ENCODE measurements at places on chromosomes 6 and 20. TPM values are rescaled to one million over a fixed set of nuclear protein-coding genes. Genes with fewer than 3 reads are reported as not detected.
A peak's percentile ranks its signal among the peaks of the same experiment; 100 is the strongest.

GRCh38 chr20:14407336-14407735, 69.9 kb upstream of the FLRT3 start:
- no peaks in the 10 kb centered on the region for H3K27me3 ChIP-seq
- no peaks in the 10 kb centered on the region for H3K4me1 ChIP-seq
- H3K27ac ChIP-seq: no peak overlapping the region

MAK gene
- not detected for total RNA-seq

DNA sequence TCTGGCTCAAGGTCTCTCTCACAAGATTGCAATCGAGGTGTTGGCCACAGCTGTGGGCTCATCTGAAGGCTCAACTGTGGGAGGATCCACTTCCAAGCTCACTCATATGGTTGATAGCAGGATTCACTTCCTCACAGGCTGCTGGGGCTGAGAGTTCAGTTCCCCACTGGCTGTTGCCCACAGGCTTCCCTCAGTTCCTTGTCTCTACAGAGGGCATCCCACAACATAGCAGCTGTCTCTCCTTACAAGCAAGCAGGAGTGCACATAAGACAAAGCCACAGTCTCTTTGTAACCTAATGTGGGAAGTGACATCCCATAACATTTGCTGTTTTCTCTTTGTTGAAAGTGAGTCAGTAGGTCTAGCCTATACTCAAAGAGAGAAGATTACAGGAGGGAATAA, 14.0 kb downstream of the SPATS1 start:
- no peak overlapping the region for H3K4me3 ChIP-seq
- H3K4me1 ChIP-seq: no peaks in the 10 kb centered on the region
- no peak for DNase-seq
- H3K36me3 ChIP-seq: no peaks in the 10 kb centered on the region
- H3K27ac ChIP-seq: no peak overlapping the region
- no peaks in the 10 kb centered on the region for H3K27me3 ChIP-seq

DNA sequence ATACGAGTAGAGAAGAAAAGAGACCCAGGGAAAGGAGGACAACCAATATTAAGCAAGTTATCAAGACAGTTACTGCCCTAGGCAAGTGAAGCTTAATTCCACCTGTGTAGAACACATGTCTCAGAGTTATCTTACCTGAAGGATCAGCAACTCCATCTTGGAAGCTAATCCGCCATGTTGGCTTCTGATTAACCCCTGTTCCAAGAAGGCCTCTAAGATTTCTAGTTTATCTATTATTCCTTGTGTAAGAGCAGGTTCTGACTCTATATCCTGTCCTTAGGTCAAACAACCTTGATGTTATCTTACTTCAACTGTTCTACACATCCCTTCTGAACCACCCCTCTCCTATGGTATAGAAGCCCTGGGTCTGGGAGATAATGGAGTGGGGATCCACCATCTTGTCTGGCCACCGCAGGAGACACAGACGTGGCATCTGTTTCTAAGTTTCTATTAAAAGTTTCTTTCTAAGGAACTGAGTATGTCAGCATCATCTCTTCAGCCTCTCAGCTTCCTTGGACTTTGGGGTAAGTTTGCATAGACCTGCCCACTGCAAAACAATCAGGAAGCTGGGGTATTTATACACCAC, 27.7 kb upstream of the PTPN1 start:
- H3K4me3 ChIP-seq: no peak overlapping the region
- no peaks in the 10 kb centered on the region for H3K27me3 ChIP-seq
- no peaks in the 10 kb centered on the region for H3K4me1 ChIP-seq
- H3K36me3 ChIP-seq: no peaks in the 10 kb centered on the region
- H3K27ac ChIP-seq: no peak overlapping the region
- no peak for DNase-seq

- H3K27ac ChIP-seq: no peak overlapping the region
- H3K36me3 ChIP-seq: no peaks in the 10 kb centered on the region
- no peak for DNase-seq
- H3K27me3 ChIP-seq: no peaks in the 10 kb centered on the region
- H3K4me1 ChIP-seq: no peaks in the 10 kb centered on the region
Measured at GRCh38 chr6:155310596-155310995, 3.7 kb downstream of the TFB1M start.

SAMD10 gene
- 6.1 TPM for total RNA-seq

GRCh38 chr6:135402311-135402710, 95.2 kb downstream of the AHI1 start:
- H3K4me1 ChIP-seq: no peaks in the 10 kb centered on the region
- H3K4me3 ChIP-seq: no peak overlapping the region
- no peaks in the 10 kb centered on the region for H3K27me3 ChIP-seq
- H3K36me3 ChIP-seq: no peaks in the 10 kb centered on the region

YWHAB gene
- 282 TPM for total RNA-seq

DNA sequence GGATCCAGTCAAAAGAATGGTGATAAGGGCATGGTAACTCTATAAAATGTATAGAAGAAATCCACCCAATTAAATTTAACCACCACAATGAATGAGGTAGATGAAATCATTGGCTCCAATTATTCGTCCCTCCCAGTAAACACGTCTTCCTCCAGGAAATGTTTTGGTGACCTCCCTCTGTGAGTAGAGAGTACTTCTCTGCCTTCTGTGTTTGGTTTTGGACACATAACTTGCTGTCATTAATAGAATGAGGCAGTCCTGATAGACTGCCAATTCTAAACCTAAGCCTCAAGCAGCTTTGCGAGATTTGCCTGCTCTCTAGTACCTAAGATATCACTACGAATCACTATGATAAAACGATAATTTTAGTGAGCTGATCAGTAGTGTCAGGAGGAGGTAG, 632.8 kb downstream of the HDGFL1 start:
- no peak for DNase-seq
- H3K27ac ChIP-seq: no peak overlapping the region
- H3K4me1 ChIP-seq: no peaks in the 10 kb centered on the region

DNA sequence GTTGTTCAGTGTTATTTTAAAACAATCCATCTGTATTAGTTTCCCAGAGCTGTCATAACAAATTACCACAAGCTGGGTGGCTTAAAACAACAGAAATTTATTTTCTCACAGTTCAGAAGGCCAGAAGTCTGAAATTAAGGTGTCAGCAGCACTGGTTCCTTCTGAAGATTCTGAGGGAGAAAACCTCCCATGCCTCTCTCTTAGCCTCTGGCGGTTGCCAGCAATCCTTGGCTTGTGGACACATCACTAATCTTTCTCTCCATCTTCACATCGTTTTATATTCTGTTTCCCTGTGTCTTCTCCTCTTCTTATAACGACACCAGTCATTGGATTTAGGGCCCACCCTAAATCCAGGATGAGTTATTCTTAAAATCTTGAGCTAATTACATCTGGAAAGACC, 70.2 kb upstream of the EPB41L1 start:
- no peaks in the 10 kb centered on the region for H3K27me3 ChIP-seq
- H3K4me3 ChIP-seq: no peak overlapping the region
- no peaks in the 10 kb centered on the region for H3K36me3 ChIP-seq
- H3K27ac ChIP-seq: no peak overlapping the region
- peaks cover 6% of the 10 kb centered on the region for H3K4me1 ChIP-seq
- no peak for DNase-seq

TINAG gene
- total RNA-seq: 45.2 TPM

GRCh38 chr6:18507018-18507415, 119.9 kb downstream of the RNF144B start:
- DNase-seq: no peak
- no peak overlapping the region for H3K27ac ChIP-seq
- no peak overlapping the region for H3K4me3 ChIP-seq
- H3K4me1 ChIP-seq: no peaks in the 10 kb centered on the region
- no peaks in the 10 kb centered on the region for H3K27me3 ChIP-seq

DNA sequence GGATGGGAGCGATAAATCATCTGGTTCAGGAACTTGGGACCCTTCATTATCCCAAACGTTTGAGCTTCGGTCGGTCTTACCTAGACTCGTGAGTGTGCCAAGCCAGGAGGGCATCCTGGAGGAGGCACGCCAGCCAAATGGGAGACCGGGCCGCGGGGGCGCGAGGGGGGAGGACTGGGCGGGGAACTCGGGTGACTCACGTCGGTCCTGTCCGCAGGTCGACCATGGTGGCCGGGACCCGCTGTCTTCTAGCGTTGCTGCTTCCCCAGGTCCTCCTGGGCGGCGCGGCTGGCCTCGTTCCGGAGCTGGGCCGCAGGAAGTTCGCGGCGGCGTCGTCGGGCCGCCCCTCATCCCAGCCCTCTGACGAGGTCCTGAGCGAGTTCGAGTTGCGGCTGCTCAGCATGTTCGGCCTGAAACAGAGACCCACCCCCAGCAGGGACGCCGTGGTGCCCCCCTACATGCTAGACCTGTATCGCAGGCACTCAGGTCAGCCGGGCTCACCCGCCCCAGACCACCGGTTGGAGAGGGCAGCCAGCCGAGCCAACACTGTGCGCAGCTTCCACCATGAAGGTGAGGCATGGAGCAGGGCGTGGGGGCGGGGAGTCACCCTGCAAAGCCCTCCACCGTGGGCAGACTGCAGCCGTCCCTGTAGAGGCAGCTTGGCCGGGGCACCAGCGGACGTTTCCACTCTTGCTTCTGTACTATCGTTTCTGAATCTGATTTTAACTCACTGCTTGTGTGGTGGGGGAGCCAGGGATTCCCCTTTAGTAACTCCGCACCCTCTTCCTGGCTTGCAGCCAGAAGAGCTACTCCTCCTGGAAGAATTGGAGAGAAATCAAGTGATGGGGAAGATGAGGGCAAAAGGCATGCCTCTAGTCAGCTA, 2.7 kb downstream of the BMP2 start:
- peak; percentile 78 for DNase-seq
- H3K27ac ChIP-seq: no peak overlapping the region
- peak overlapping the region; percentile 75 for H3K4me3 ChIP-seq
- H3K4me1 ChIP-seq: peaks cover 2% of the 10 kb centered on the region

TRIM38 gene
- 9.7 TPM for total RNA-seq

LGSN gene
- 13.2 TPM for total RNA-seq

All from colonic mucosa (tissue), 4 donors.